Stimulated activated CD4-positive, alpha-beta T cell treated with anti-CD3 and anti-CD28 coated beads, Interleukin-1b, Interleukin-23, amount 100 ng/mL, for 24 hours (primary cell): ENCODE measurements at places on chromosomes 13 and 19.

DNA sequence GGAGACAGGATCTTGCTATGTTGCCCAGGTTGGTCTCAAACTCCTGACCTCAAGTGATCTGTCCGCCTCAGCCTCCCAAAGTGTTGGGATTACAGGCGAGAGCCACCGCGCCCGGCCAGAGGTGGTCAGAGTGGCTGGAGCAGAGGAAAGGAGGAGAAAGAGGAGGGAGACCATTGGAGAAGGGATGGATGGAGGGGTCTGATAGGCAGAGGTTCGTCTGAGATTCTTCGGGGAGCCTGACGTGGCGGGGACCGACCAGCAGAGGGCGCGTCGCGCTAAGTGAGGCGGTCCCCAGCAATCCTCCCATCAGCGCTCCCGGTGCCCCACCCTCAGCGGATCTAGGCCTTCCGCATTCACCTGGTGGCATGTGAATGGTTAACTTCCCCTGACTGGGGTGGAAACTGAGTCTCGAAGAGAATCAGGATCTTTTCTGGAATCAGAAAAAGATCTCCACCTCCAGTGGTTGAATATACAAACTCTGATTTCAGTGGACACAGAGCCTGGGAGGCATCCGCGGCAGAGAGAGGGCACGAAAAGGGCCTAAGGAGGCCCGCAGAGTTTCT is 8.8 kb downstream of the GTPBP3 start:
- DNase-seq: peak; percentile 50

GRCh38 chr13:30499338-30499737 is 33.6 kb upstream of the HMGB1 start:
- no peak for DNase-seq

DNA sequence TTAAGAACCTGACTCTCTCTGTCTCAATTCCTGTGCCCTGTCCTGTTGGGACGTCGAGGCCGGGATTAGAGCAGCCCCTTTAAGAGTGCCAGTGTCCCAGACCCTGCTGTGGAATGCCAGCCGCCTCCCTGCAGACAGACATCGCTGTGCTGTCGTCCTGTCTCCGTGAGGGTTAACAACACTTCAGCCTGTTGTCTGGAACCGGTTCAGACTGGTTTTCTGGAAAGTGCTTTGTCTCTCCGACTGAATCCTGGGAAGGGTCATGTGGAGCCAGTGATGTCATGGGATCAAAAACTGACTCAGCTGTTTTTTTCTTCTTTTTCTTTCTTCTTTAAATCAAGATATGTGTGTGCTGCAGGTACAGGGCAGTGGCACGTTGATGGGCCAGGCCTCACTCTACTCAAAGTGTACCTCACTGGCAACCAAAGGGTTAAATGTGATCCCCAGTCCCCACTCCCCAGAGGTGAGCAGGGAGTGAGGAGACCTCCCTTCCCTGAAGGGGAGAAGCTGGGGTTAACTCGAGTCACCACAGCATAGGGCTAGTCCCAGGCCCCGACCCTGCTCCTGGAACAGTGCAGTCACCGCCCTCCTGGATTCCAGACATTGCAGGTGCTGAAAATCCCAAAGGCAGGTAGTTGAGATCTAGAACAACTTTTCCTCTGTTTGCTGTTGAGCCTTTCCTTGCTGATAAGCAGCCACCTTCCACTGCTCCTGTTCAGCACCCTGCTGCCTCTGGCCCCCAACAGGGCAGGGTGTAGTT is 50.8 kb downstream of the TSSK6 start:
- no peak for DNase-seq

DNA sequence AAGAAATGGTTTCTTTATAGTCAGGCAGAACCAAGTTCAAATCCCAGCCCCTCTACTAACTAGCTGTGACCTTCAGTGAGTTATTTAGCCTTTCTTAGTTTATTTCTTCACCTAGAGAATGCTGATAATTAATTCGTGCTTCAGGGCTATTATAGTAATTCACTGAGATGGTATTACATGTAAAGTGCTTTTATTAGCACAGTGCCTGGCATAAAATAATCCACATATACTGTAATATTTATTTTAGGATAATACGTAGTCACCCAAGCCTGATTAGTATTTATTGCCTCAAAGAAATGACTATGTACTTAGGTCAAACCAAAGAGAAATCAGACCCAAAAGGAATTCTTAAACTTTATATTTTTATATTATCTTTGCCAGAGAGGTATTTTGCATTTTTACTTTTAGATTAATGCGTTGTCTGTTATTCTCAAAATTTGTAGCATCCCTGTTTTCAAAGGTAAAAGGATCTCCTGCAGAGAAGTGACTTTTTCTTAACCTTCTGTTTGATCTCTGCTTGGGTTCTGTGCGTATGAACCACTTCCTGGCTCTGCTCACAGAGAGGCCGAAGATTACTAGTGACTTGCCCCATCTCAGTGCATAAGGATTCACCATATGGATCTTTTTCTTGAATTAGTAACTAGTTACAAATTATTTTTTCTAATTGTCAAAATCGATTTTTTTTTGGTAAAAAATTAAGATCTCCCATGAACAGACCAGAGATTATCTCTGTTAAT is 19.7 kb downstream of the UBAC2 start:
- DNase-seq: no peak

DNA sequence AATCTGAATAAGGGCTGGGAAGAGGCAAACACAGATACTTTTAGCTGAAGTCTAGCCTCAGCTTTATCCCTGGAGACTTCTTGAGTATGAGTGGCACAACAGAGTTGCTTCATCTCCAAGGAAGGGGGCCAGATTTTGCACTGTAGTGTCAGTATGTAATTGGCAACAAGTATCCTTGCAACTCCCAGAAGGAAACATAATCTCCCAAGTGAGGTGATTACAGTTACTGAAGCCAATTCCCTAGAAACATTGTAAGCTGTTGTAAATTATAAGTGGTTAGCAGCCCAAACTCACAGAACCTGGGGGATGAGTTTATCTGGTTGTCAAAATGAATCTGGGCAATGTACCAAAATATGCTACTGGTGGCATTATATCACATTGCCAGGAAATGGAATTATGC is 2065.7 kb upstream of the PCDH20 start:
- DNase-seq: no peak

DNA sequence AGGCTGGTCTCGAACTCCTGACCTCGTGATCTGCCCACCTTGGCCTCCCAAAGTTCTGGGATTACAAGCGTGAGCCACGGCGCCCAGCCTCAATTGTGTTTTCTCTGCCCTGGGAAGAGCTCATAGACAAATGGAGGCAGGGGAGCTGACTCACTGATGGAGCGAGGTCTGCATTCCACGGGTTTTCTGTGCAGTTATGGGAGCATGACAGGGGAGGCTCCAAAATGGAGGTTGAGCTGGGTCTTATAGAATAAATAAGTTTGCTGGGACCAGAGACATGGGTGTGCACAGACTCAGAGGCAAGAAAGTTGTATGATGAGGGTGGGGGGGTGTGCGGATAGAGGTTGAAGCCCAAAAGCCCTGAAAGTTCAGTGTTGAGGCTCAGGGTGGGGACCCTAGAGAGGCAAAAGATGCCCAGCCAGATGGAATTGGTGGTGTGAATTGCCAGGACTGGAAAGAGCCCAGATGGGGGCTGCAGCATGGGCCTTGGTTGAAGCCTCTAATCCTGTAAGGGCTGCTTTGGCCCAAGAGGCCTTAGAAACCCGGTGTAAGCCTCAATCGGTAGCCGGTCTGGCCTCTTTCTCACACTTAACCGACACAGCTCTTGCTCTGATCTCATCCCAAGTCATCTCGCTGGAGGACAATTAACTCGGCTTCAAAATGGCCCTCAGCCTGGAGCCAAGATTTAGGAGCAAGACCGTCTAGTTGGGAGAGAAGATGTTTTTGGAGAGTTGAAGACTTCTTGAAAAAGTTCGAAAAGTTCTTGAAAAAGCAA is 1.9 kb downstream of the TPM4 start:
- no peak for DNase-seq

GRCh38 chr13:31625115-31625514 is 114.2 kb upstream of the RXFP2 start:
- no peak for DNase-seq

DNA sequence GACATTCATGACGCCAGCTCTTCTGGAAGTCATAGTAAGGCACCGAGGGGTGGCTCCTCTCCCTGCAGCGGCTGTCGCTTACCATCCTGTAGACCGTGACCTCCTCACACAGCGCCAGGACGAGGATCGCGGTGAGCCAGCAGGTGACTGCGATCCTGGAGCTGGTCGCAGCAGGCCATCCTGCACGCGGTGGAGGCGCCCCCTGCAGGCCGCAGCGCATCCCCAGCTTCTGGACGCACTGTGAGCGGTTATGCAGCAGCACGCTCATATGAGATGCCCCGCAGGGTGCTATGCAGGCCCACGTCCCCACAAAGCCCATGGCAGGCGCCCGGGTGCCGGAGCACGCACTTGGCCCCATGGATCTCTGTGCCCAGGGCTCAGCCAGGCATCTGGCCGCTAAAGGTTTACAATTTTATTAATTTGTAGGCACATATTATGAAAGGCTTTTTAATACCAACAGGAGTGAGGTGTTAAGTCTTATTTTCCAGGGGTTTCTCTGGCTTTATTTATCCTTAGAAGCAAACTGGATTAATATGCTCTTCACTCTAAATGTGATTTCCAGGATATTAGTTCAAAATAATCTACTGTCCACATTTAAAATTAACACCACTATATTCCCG is 35.6 kb upstream of the PSPC1 start:
- DNase-seq: no peak

GRCh38 chr19:39599116-39599515 is 3.2 kb upstream of the LGALS13 start:
- DNase-seq: no peak

- DNase-seq: no peak
These were observed 24.7 kb downstream of the RFX1 start for GRCh38 chr19:13981467-13981866.

- no peak for DNase-seq
These were observed 171.4 kb downstream of the OXGR1 start for GRCh38 chr13:96822895-96823294.

DNA sequence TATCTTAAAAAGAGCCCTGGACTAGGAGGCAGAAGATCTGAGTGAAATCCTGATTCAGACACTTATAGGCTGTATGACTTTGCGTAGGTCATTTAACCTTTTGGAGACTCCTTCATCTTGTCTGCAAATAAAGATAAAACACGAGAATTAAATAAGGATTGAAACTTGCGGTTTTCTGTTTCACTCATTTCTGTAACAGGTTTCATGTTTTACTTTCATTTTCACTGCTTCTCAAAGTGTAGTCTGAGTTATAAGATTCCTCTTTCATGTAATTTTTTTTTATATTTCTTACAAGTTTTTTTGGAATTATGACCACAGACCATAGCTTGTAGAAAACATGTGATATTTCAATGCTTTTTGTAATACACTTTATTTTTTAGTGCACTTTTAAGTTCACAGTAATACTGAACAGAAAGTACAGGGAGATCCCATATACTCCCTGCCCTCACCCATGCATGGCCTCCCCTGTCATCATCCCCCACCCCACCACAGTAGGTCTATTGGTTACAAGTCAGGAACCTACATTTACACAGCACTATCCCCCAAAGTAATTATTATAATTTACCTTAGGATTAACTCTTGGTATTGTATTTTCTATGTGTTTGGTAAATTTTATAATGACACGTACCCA is 174.6 kb downstream of the ITGBL1 start:
- DNase-seq: no peak

GRCh38 chr13:80642641-80643040 is 301.7 kb upstream of the SPRY2 start:
- no peak for DNase-seq

DNA sequence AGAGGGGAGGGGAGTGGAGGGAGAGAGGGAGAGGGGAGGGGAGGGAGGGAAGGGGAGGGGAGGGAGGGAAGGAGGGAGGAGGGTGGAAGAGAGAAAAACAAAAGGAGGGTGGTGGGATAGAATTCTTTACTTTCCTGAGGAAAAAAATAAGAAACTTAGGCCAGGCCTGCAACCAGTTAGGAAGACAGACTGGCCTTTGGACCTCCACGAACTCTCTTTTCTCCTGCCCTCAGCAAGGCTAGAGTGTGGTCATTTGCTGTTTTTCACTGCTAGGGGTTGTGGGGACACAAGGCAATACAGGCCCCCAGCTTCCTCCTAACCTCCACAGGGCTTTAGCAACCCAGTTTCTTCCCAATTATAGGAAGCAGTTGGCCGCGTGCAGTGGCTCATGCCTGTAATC is 4.2 kb downstream of the CCDC8 start:
- DNase-seq: no peak

GRCh38 chr19:49595819-49596404 is 4.9 kb downstream of the PRR12 start:
- DNase-seq: no peak

DNA sequence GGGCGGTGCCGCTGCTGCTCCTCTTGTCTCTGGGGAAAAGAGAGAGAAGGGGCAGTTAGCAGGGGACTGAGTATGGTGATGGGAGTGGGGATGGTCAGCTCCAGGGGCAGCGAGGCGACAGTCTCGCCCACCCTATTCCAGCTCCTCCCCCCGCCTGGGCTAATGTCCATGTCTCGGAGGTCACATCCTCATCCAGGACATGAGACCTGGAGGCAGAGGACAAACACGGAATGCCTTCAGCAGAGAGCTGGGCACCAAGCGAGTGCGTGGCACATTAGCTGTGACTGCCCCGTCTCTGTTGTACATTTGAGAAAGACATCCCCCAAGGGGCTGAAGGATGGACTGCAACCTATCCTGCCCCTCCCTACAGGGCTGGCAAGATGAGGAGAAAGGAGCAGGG is 9.1 kb downstream of the BBC3 start:
- DNase-seq: no peak

DNA sequence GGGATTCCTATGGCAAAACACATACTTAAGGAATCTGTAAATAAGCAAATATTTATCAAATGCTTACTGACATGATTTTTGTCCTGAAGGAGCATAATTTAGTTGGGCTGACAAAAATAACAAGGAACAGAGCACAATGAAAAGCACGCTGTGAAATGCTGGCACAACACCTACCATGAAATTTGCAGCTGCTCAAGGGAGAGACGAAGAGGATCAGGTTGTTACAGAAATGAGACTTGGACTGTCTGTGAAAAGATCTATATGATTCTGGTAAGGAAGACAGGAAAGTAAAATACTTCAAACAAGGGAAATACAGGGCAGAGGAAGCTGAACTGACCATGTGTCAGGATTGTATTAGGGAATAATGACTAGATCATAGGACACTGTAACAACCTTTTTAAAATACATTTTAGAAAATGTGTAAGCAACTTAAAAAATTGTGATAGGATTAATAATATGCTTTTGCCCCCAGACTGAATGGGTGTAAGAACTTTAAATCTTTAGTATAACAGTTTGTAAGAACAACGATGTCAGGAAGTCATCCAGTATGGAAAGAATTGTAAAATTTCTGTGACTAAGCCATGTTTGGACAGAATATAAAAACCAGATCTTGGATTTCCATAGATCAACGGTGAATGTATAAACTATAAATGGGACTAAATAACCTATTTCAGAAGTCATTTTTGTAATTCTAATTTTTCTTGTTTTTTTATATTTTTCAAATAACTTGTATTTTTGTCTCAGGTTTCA is 1556.0 kb downstream of the EFNB2 start:
- DNase-seq: no peak

GRCh38 chr19:1098177-1099051 is 3.2 kb upstream of the POLR2E start:
- no peak for DNase-seq

GRCh38 chr19:54633401-54633800 is 3.1 kb downstream of the LILRB1 start:
- DNase-seq: no peak
